ENCODE measurements at places on chromosomes 11 and 22.

- no peak for DNase-seq
Measured at GRCh38 chr11:44445500-44446365, 119.7 kb upstream of the CD82 start.

DNA sequence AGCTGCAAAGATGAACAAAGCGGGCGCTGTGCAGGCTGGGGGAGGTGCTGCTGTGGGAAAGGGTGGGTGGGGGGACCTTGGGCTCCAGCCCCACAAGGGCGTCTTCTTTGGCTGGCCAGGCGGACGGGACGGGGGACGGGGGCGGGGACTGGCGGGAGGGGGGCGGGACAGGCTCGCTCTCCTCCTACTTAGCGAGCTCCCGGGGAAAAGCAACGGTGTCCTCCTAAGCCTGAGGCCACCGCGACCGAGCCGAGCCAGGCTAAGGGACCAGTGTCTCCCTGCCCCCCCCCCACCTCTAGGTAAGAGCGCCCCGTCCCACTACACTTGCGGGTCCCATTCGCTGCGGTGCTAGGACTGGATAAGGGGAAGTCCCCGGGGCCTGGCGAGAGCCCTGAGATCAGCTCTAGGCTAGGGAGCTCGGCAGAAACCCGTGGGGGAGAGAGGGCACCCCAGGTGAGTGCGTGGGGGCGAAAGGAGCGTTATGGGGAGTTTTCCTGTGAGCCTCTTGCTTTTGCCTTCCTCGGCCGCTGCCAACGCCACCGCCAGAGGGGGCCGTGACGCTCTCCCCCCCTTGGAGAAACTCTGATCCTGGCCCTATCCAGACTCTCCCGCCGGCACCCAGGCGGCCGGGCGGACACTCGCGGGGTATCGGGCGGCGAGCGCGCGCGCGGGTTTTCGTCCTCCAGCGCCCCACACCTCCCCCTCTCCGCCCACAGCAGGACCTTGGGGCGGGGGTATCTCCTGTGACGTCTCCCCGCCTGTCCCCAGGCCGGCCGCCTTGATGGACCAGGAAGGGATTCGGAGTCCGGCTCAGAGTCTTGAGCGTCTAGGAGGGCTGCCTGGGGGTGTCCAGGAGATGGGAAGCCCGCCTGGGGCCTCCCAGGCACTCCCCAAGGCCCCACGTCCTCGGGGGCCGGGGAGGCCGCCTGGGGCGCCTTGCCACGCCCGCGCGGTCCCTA, at the start of gene PHLDB1:
TSS of gene PHLDB1 (plus strand) at position 215 of the 959 bp plus-strand sequence. CDS start 6,222 bp downstream, outside the sequence.
- DNase-seq = no peak

DNA sequence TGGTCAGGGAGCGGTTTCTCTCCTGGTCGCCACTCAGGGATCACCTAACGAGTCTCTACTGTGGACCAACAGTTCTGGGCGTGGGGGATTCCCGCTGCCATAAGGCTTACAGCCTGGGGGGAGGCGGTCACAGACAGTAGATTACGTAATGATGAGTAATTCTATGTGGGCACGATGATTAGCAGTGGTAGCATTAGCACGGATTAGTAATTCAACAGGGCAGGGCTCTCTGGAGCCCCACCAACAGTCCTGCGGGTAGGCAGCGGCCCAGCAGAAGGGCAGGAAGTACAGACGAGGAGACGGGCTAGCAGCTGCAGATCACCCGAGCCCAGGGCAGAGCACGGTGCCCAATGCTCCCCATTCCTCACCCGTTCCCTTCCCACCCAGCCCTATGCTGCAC, 3.6 kb downstream of the SHISAL1 start:
- DNase-seq = no peak

DNA sequence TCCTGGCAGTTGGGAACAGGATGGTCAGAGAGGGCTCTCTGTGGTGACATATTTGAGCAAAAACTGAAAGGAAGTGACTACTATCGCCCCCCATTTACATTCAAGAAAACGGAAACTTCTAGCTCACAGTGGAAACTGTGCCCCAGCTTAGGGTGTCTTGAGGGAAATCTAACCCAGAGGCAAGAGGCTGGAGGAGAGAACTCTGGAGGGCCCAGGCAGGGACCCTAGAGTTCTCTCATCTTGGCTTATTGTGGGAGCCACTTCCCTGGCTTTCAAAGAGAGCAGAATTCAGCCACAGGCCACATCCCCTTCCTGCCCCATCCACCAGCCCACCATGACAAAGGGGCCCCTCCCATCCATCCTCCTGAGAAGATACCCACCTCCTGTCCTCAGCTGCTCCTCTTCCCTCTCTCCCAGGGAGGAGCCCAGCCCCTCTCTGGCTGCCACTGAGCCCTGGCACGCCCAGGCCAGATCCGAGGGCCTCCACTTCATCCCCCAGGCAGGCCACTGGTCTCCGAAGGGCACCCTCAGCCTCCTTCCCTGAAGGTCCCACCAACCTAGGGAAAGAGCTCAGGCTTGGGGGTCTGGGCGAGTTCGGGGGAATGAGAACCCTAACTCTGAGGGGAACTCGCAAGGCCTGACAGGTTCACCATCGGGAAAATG, 1.6 kb upstream of the TMPRSS13 start:
- no peak for DNase-seq

DNA sequence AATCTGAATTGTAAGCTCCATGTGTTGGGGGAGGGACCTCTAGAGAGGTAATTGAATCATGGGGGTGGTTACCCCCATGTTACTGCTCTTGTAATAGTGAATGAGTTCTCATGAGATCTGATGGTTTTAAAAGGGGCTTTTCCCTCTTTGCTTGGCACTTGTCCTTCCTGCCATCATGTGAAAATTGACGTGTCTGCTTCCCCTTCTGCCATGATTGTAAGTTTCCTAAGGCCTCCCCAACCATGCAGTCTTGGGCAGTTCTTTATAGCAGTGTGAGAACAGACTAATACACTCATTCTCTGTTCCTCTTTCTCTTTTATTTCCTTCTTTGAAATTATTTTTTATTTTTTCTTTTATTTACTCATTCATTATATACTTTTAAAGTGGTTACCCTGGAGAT, 239.4 kb downstream of the CSNK2A3 start:
- no peak for DNase-seq

DNA sequence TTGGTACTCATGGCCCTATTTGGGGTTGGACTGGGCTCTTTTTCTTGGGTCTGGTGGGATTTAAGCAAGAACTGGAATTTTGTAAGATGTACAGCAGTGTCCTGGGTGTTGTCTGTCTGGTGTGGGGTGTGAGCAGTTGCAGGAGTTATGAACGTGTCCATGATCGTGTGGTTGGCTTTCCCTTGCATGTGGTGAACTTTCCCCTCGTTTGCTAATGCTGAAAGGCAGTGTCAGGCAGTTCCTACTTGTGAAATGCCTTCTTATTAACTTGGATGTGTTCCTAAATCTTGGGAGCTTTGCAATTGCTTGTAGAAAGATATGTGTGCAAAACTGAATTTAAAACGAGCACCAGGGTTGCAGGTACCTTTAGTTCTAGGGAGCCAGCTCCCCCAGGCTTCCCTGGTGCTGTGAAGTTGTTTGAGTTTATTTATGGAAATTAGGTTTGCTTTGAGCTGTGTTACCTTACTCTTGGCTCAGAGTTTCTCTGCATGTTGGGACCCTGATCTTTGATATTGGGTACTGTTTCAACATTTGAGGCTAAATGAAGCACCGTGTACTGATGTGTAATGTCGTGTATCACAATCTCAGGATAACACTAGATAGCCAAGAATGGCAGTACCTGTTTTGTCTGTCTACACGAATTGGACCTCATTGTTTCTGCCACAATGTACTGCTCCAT, 35.8 kb upstream of the HSD17B12 start:
- no peak for DNase-seq

- no peak for DNase-seq
Measured at GRCh38 chr11:73866095-73866579, 10.5 kb downstream of the COA4 start.

DNA sequence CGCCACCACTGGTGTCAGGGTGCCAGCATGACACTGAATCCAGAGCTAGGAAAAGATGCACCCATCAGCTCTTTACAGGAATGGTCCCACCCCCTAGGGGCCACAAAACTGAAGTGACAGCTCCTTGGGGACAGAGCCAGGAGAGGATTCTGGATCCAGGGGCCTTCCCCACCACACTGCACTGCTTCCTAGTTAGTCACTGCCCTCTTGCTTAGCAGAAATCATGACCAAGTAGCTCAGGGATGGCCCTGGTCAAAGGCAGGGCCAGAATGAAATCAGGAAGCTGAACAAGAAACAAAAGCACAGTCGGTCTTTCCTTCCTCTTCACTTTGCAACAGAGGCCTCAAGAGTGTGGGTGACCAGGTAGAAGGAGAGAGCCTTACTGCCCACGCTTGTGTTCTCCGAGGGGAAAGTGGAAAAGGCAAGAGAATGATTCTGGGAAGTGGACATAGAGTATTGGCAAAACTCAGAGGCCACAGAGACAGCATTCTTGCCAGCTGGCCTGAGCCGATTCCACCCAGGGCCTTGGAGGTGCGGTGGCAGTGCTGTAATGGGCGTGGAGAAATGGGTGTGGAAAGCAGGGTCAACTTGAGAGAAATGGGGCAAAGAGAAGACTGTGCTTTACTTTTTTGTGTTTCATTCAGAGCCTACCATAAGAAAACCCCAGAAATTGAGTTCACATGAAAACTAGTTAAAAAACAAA, 39.8 kb downstream of the KCNJ1 start:
- no peak for DNase-seq

DNA sequence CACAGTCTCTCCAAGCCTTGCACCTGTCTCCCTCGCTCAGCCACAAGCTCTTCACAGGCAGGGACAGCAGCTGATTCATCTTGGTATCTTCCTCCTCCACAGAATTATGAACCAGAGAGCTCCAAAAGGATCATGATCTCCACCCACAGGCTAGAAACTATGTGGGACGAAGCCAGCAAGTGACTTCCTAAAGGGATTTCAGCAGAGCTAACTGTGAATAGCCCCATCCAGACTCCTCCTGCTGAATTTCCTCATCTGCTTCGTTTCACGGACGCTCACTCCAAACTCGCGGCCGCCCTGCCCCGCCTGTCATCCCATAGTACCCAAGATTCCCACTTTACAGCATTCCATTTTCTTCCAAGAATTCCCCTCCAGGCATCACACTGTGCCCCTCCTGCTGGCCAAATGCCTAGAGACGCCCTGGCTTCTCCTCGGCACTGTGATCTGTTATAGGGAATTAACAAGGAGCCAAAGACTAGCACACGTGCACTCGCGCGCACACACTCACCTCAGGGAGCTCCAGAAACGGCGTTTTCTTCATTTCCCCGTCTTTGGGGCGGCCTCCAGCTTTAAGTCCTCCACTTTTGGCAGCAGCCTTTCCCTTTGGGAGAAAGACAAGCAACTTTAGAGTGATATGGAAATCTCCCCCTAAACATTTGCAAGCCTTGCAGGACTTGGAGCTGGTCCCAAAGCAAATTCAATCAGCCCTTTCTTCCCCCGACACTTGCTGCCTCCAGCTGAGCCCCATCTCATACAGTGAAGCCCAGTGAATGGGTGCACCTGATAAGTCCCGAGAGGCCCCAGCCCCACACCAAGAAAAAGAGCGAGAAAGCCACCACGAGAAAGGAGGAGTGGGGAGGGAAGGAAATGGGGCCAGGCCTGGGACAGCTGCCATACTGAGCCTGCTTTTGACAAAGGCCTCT, 35.5 kb downstream of the SPATA19 start:
- no peak for DNase-seq

DNA sequence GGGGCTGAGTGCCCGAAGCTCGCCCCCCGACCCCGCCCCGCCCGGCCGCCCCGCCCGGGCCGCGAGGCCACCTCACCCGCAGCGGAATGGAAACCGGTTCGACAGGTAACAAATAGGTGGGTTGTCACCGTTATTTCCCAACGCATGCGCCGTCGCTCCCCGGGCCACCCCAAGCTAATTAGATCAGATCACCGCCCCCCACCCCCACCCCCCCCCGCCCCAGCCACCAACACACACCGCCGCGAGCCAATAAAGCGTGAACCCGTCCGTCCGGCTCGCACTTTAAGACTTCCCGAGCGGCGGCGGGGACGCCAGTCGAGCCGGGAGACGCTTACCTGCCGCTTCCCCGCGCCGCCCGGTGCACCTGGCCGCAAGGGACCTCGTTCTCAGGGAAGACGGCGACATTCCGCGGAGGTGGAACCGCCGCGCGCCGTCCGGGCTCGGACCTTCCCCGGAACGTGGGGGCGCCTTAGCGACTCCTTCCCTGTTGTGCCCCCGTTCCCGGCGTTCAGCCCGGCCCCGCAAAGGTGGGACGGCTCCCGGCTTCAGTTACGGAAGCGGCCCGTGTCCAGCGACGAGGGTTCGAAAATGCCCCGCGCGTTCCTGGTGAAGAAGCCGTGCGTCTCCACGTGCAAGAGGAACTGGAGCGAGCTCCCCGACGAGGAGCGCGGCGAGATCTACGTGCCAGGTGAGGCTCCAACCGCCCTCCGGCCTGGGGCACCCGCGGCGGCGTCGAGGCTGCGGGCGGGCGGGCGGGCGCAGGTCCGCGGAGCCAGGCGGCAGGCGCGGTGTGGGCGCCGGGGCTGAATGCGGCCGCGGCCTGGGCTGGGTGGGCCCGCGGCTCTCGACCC, at the start of gene OVOL1:
TSS of gene OVOL1 (plus strand) at position 278 of the 851 bp plus-strand sequence. CDS start at position 589, 311 bp downstream.
- no peak for DNase-seq

DNA sequence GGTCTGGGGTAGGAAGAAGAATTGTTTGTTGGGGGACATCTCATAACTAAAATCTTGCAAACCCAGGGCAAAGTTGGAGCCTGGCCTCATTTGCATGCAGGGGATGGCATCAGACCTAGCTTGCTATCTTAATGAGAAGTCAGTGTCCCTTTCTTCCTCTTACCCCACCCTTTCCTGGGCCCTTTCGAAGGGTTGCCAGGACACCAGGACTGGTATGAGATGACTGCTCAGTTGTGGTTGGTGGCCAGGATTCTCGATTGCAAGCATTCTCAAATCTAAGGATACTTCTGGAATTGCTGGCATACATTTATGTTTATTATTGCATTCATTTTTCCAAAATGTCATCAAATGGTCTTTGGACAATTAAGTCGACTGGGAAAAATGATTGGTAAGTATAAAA, 131.0 kb downstream of the SLC1A2 start:
- no peak for DNase-seq

DNA sequence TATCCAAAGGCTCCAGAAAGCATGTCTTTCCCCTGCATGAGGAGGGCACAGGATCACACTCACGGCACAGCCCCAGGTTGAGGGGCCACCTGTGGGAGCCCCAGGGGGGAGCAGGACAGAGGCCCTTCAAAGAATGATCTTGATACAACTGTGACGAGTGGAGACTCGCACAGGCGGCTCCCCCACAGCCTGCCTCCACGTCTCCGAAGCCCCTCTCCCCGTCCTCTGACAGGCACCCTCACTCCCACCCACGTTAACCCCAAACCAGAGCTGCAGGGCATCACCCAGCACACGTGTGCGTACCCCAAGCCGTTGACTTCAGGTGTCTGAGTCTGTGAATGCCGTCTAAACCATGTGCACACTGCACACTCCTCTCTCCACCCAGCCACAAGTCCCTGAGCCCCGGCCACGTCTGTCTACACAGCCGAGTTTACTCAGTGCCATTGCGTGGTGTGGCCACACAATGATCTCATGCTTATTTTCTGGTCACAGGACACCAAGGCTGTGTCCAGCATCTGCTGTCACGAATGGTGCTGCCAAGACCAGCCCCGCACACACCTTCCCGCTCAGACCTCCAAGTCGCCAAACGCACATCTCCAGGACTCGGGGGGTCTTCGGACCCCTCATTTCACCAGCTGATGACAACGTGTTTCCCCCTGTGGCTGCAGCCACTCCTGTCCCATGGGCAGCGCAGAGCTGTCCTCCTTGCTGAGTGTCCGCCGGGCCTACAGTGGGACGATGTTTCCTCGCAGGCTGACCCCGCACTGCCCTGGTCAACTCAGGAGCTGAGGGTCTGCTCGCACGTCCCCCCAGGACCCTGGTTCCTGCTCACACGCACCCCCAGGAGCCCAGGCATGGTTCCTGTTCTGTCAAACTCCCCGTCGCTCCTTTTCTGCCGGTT, 251.2 kb downstream of the BRD1 start:
- no peak for DNase-seq

Measured in activated naive CD8-positive, alpha-beta T cell treated with anti-CD3 and anti-CD28 coated beads, Interleukin-2, amount 50 U/mL, for 16 hours (primary cell).